HTR-8/SVneo (cell line): ENCODE measurements at places on chromosomes 5 and 9.

GRCh38 chr5:39822020-39822419 is 397.2 kb upstream of the DAB2 start:
- no peak for DNase-seq

- DNase-seq, result no peak
Observed at GRCh38 chr9:125650271-125650737, 56.7 kb downstream of the MAPKAP1 start.

DNA sequence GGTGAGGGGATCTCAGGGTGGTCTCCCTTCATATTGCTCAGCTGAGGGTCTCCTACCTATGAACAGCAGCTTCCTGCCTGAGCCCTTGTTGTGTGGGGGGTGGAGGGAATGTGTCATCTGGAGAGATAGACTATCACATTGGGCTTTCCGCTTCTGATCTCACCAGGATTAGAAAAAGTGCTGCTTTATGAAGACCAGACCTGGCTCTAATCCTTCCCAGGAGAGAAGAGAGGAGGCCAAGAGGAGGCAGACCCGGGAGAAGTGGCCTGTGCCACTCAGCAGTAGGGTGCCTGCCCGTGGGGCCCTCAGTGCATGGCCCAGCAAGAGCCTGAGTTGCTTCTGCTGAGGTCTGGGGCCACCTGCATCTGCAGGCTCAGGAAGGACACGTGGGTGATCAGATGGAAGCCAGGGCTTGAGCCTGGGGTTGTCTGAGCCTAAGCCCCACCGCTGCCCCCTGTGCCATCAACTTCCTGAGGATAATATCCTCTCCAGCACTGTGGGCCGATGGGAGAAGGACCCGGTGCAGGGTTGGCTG is 22.1 kb upstream of the COL5A1 start:
- DNase-seq, result no peak

DNA sequence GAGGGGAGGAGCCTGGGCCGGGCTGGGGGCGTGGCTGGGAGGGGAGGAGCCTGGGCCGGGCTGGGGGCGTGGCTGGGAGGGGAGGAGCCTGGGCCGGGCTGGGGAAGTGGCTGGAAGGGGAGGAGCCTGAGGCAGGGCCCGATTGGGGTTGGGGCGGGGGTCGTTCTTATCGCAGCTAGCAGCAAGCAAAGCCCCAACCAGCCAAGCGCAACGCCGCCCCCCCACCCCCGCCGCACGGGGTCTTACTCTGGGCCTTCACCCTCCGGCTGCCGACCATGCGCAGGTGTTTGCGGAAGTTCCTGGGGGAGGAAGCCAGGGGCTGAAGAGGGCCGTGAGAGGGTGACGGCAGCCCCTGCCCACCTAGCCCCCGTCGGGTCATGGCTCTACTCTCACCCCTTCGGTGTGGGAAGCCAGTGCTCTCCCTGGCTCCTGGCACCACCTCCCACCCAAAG is 5.0 kb downstream of the NSMF start:
- no peak for DNase-seq

GRCh38 chr9:16154521-16155078 is 601.8 kb downstream of the CCDC171 start:
- no peak for DNase-seq

DNA sequence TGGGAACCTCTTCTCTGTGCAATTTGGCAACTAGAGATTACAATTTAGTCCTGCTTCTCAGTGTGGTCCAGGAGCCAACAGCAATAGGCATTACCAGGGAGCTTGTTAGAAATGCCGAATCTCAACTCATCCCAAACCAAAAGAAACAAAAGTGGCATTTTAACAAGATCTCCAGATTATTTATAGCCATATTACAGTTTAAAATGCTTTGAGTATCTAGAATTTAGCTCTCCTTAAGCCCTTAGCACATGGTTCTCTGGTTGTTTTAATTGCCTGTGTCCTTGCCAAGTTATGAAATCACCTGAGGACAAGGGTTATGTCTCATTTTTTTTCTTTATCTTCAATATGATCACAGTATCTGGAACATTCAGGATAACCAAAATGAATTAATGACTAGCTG is 51.6 kb upstream of the TAS2R1 start:
- no peak for DNase-seq

DNA sequence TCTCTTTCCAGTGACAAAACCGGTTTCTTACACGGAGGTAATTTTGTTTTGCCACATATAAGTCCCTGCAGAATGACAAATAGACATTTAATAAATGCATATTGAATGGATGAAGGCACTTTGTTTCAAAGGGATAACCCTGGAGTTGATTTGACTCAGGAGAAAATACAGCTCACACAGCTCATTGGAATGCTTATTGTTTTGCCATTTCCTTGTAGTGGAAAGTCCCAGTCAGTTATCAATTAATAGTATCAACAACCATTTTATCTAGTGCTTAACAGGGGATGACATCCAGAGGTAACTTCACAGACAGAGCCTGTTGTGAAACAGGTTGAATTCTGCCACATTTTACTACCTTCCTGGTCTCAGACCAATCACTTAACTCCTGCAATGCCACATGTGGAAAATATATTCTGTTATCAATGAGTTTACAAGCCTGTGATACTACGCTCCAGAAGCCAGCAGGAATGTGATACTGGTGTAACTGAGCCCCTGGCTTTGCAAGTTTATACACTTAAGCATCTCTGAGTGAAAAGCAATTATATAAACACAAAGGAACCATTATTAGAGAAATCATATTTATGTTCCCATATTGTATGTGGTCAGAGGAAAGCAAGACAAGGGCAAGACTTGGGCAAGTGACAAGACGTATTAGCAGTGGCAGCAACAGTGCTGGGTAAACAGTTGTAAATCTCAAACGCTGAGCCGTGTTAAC is 123.1 kb upstream of the ANKRD55 start:
- DNase-seq, result no peak

GRCh38 chr9:127965953-127966352 is 14.8 kb downstream of the EEIG1 start:
- no peak for DNase-seq

GRCh38 chr9:76891874-76892273 is 14.0 kb downstream of the PRUNE2 start:
- DNase-seq, result no peak

- DNase-seq, result no peak
Observed at GRCh38 chr5:157541447-157542118, 34.0 kb downstream of the ADAM19 start.

- DNase-seq, result peak; percentile 24
Observed at GRCh38 chr9:110179734-110180133, 28.2 kb downstream of the C9orf152 start.

- DNase-seq, result peak; percentile 82
Observed at GRCh38 chr9:116549061-116549664, 137.9 kb upstream of the TRIM32 start.

- DNase-seq, result no peak
Observed at GRCh38 chr9:72960446-72960845, 7.6 kb upstream of the ALDH1A1 start.
